Melanocyte of skin (primary cell): ENCODE measurements at places on chromosomes 12 and 14. TPM values are rescaled to one million over a fixed set of nuclear protein-coding genes. Genes with fewer than 3 reads are reported as not detected.

Gene CABP1
- under 0.01 and 0.62 TPM in 2 replicates for total RNA-seq

Gene IAPP
- total RNA-seq, result not detected in 2 replicates

Gene LMO3
- total RNA-seq, result 0.33 and 1.1 TPM in 2 replicates

Gene APOF
- total RNA-seq, result not detected in 2 replicates

Gene PMEL
- 5,185 and 5,356 TPM in 2 replicates for total RNA-seq

Gene OVCH1
- total RNA-seq, result under 0.01 and 0.15 TPM in 2 replicates

Gene KRT71
- not detected in 2 replicates for total RNA-seq

Gene EPYC
- not detected in 2 replicates for total RNA-seq

Gene MUCL1
- total RNA-seq, result not detected in 2 replicates

Gene NEDD8
- total RNA-seq, result 96.6 and 108 TPM in 2 replicates

Gene RFX4
- 0.15 TPM in 1 of 2 replicates, not detected in the other for total RNA-seq

Gene KRT6C
- total RNA-seq, result not detected in 2 replicates
